Airway epithelial cell (primary cell): ENCODE measurements at places on chromosomes 3 and 15. TPM values are rescaled to one million over a fixed set of nuclear protein-coding genes. Genes with fewer than 3 reads are reported as not detected.

IL16 gene
- 0.42 and 0.84 TPM in 2 replicates for total RNA-seq

GP5 gene
- total RNA-seq, result not detected in 2 replicates

ISG20 gene
- total RNA-seq, result 8.8 and 14.3 TPM in 2 replicates

CHRFAM7A gene
- 0.23 and 1.1 TPM in 2 replicates for total RNA-seq

ZDHHC19 gene
- total RNA-seq, result not detected in 2 replicates

SMCO1 gene
- not detected in 2 replicates for total RNA-seq

HRG gene
- not detected in 2 replicates for total RNA-seq

GOLGA8G gene
- total RNA-seq, result not detected in 2 replicates

IL17RD gene
- total RNA-seq, result 4.0 and 6.1 TPM in 2 replicates

XCR1 gene
- total RNA-seq, result 0.07 TPM in 1 of 2 replicates, not detected in the other

PLSCR5 gene
- not detected in 2 replicates for total RNA-seq

TMEM39A gene
- 28.7 and 29.1 TPM in 2 replicates for total RNA-seq

GPR27 gene
- total RNA-seq, result 0.19 and 0.63 TPM in 2 replicates

ANKRD63 gene
- total RNA-seq, result not detected in 2 replicates

SEMA4B gene
- total RNA-seq, result 171 and 185 TPM in 2 replicates

SLC12A1 gene
- not detected in 2 replicates for total RNA-seq

SLC2A2 gene
- not detected in 2 replicates for total RNA-seq

TRAT1 gene
- total RNA-seq, result not detected in 2 replicates

OSTN gene
- not detected in 2 replicates for total RNA-seq

MITF gene
- 5.3 and 7.9 TPM in 2 replicates for total RNA-seq

MUSTN1 gene
- total RNA-seq, result 0.79 TPM in 1 of 2 replicates, not detected in the other

STRA6 gene
- total RNA-seq, result 0.28 and 0.79 TPM in 2 replicates

PLXNA1 gene
- 67.8 and 84.7 TPM in 2 replicates for total RNA-seq

HYAL3 gene
- total RNA-seq, result 13.4 and 19.0 TPM in 2 replicates

TM4SF1 gene
- 147 and 251 TPM in 2 replicates for total RNA-seq

GOLGA8H gene
- total RNA-seq, result 0.07 TPM in 1 of 2 replicates, not detected in the other

PATL2 gene
- total RNA-seq, result not detected in 2 replicates

B3GNT5 gene
- total RNA-seq, result 46.5 and 61.0 TPM in 2 replicates

ROPN1B gene
- total RNA-seq, result 0.85 TPM in 1 of 2 replicates, not detected in the other

CHRNA7 gene
- total RNA-seq, result 0.28 and 0.85 TPM in 2 replicates

STXBP5L gene
- total RNA-seq, result not detected in 2 replicates

LNP1 gene
- total RNA-seq, result 2.6 and 3.1 TPM in 2 replicates

DUOX1 gene
- total RNA-seq, result 39.9 and 59.4 TPM in 2 replicates

SAXO2 gene
- 0.49 and 1.1 TPM in 2 replicates for total RNA-seq

MYLK gene
- 4.4 and 6.5 TPM in 2 replicates for total RNA-seq

VEPH1 gene
- under 0.01 and 0.49 TPM in 2 replicates for total RNA-seq

RBPMS2 gene
- not detected in 2 replicates for total RNA-seq

PPP2R3A gene
- 6.8 and 8.5 TPM in 2 replicates for total RNA-seq

FSIP1 gene
- 0.42 TPM in 1 of 2 replicates, not detected in the other for total RNA-seq

SPINK8 gene
- not detected in 2 replicates for total RNA-seq

HCN4 gene
- not detected in 2 replicates for total RNA-seq

GOLGA8T gene
- not detected in 2 replicates for total RNA-seq

LRRK1 gene
- total RNA-seq, result 5.5 and 7.0 TPM in 2 replicates

PRSS50 gene
- total RNA-seq, result not detected in 2 replicates

SPPL2A gene
- 49.1 and 67.0 TPM in 2 replicates for total RNA-seq
